ENCODE measurements at places on chromosomes 5 and 9.
A peak's percentile ranks its signal among the peaks of the same experiment; 100 is the strongest.

DNA sequence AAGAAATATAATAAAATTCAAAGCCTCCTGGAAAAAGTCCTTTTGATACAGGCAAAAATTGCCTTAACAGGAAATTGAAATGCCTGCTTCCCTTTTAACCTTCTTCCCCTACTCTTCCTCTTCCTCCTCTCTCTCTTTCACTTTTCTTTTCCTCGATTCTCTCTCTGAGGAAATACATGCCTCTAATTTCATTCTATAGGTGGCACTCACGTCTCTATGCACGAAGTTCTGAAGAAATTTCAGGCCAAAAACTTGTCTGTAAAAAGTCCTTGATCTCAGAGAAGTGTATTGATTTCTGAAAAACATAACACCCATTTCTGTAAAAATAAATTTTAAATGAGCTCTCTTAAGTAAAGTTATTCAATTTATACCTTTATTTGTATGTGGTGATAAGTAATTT is 371.7 kb upstream of the IRX4 start:
- H3K27me3 ChIP-seq: peaks cover 9% of the 10 kb centered on the region
- no peaks in the 10 kb centered on the region for H3K36me3 ChIP-seq
- H3K27ac ChIP-seq: no peak overlapping the region
- H3K4me3 ChIP-seq: no peak overlapping the region
- DNase-seq: no peak
- peaks cover 15% of the 10 kb centered on the region for H3K4me1 ChIP-seq

- no peaks in the 10 kb centered on the region for H3K4me1 ChIP-seq
- no peaks in the 10 kb centered on the region for H3K36me3 ChIP-seq
- DNase-seq: no peak
- H3K27me3 ChIP-seq: no peaks in the 10 kb centered on the region
- no peak overlapping the region for H3K27ac ChIP-seq
- no peak overlapping the region for H3K4me3 ChIP-seq
These were observed 399.0 kb downstream of the CDH10 start for GRCh38 chr5:24245821-24246220.

- H3K27ac ChIP-seq: no peak overlapping the region
- no peaks in the 10 kb centered on the region for H3K27me3 ChIP-seq
- no peak overlapping the region for H3K4me3 ChIP-seq
- no peak for DNase-seq
These were observed 78.9 kb downstream of the NSUN2 start for GRCh38 chr5:6553972-6554371.

- H3K27me3 ChIP-seq: peaks cover 52% of the 10 kb centered on the region
- no peak overlapping the region for H3K4me3 ChIP-seq
- no peaks in the 10 kb centered on the region for H3K36me3 ChIP-seq
- DNase-seq: no peak
These were observed 83.6 kb downstream of the ANXA2R start for GRCh38 chr5:42956551-42956950.

- H3K36me3 ChIP-seq: peaks cover 32% of the 10 kb centered on the region
- peak; percentile 39 for DNase-seq
- no peaks in the 10 kb centered on the region for H3K4me1 ChIP-seq
- no peak overlapping the region for H3K4me3 ChIP-seq
These were observed 19.6 kb downstream of the QSOX2 start for GRCh38 chr9:136225748-136226679.

GRCh38 chr9:78510035-78510434 is 213.1 kb downstream of the PSAT1 start:
- DNase-seq: no peak
- no peaks in the 10 kb centered on the region for H3K27me3 ChIP-seq
- H3K36me3 ChIP-seq: no peaks in the 10 kb centered on the region
- no peak overlapping the region for H3K27ac ChIP-seq
- no peaks in the 10 kb centered on the region for H3K4me1 ChIP-seq
- H3K4me3 ChIP-seq: no peak overlapping the region

DNA sequence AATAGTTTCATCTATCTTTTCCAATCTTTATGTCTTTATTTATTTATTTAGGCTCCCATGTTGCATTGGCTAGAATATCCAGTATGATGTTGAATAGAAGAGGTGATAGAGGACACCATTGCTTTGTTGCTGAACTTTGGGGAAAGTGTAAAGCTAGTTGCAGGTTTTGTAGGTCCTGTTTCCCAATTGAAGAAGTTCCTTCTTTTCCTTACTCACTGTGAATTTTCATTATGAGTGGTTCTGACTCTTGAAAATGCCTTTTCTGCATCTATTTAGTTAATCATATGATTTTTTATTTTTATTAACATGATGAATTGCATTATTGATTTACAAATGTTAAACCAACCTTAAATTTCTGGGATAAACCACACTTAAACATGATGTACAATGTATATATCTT is 58.9 kb upstream of the NR3C1 start:
- H3K36me3 ChIP-seq: no peaks in the 10 kb centered on the region
- H3K27me3 ChIP-seq: no peaks in the 10 kb centered on the region
- no peak overlapping the region for H3K27ac ChIP-seq
- H3K4me3 ChIP-seq: no peak overlapping the region
- no peaks in the 10 kb centered on the region for H3K4me1 ChIP-seq

Measured in muscle of leg (tissue), 16 donors.